Breast epithelium (tissue), 4 donors: ENCODE measurements at places on chromosomes 2 and 18. TPM values are rescaled to one million over a fixed set of nuclear protein-coding genes. Genes with fewer than 3 reads are reported as not detected.

GRCh38 chr2:129695496-129695895 lies 284.0 kb upstream of the RAB6C start:
- DNase-seq: no peak

DNA sequence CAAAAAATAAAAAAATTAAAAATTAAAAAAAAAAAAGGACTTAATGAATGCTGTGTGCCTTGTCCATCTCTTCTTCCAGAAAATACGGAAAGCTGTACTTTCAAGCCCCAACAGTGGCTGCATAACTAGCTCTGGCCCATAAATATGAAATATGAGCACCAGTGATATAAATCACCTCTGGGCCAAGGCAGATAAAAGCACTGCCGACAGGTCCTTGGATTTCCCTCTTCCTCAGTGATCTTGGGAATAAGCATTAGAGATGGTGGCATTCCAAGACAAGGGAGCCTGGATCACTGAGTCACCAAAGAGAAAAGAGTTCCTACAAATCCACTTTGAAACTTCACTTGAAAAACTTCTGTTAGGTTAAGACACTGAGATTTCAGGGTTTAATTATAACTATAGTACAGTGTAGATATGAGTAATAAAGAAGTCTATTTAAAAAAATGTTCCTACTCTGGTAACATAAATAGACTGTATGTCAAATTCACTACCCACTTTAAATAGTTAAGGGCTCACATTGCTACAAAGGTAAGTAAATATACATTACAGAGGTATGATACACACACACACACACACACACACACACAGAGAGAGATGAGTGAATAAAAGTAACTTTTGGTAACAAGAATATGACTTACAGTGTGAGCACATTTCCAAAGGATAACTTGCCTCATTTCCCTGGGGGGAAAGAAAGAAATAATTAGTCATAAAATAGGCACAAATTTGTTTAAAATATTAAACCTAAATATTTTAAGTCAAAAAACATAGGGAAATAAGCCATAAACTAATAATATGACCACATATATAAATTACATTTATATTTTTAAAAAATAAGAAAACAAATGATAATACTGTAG lies 35.6 kb downstream of the PPP3R1 start:
- DNase-seq: no peak

DNA sequence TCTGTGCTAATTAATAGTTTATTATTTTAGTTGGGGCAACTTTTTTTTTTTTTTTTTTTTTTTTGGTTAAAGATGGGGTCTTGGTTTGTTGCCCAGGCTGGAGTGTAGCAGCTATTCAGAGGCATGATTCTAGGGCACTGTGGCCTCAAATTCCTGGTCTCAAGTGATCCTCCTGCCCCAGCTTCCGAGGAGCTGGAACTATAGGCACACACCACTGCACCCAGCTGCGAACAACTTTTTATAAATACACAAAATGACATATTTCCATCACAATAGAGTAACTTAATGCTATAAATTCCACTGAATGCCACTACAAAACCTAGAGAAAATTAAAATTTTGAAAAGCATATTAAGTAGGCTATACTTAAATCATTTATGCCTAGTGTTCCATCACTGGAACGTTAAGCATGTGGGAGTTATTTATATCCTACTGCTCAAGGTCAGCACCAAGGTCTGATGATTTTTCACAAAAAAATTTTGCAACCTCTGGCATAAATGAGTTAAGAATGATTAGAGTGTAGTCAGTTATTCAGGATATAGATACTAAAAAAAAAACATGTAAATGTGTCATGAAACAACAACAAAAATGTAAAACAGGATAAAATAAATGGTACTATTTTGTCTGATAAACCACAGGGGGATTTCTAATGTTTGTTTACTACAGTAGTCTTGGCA lies 46.8 kb downstream of the GFPT1 start:
- no peak for DNase-seq

GRCh38 chr2:239184968-239185903 lies 215.6 kb downstream of the HDAC4 start:
- DNase-seq: peak; percentile 40

GRCh38 chr18:21109936-21110712 lies 1.5 kb downstream of the ROCK1 start:
- DNase-seq: no peak

DNA sequence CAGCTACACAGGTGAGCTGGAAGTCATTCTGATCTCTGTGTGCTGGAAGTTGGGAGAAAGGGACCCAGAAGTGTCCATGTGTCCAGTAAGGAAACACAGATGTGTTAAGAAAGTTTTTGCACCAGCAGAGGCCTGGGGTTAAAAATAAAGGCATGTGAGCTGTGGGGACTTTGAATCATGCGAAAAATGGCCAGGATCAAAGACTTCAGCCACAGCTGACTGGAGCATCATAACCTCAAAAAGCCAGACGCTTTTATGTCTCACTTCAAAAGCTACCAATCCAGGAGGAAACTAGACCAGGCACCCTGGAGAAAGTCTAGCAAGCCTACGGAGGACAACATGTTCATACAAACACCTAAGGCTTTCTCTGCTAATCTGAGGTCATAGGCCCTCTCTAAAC lies 503.6 kb upstream of the REG3G start:
- no peak for DNase-seq

DNA sequence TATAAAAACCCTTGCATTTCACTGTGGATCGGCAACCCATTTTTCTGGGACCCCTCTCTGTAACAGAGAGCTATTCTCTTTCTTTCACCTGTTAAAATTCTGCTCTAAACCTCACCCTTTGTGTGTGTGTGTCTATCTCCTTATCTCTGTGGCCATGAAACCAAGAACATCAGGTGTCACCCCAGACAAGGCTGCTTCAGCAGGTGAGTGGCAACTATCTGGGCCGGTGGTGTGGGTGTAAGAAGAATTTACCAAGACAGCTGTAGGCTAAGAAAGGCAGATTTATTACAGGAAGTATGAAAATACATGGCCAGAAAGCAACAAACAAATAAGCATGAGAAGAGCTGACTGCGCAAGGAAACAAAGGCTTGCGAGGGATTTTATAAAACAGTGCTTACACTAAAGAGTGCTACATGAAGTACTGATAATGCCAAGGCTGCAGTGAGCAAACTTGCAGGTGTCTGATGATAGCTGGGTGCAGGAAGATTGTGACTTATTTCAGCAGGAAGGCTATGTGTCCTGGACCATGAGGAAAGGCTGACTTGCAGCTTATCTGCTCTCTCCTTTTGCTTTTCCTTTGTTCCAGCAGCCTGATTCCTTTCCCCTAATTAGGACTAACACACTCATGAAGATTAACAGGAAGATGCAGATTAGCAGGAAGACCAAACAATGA lies 421.1 kb downstream of the PTH2R start:
- no peak for DNase-seq

DNA sequence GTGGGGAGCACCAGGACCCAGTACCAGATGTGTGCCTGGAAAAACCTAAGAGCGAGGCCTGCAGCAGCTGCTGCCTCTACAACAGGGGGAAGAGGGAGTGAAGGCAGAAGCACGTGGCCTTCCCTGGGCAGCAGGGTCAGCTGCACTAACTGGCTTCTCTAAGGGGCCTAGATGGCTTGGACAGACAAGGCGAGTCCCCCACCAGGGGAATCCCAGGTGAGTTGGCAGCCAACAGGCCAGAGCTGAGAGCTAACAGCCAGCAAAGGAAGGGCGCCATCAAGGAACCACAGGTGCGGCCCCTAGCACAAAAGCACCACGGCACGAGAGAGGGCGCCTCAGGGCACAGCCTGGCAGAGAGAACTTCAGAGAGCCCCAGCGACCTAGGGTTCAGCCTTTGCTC lies 19.8 kb upstream of the MAL start:
- DNase-seq: no peak

- DNase-seq: no peak
Measured at GRCh38 chr18:48394176-48394575, 15.0 kb downstream of the ZBTB7C start.

DNA sequence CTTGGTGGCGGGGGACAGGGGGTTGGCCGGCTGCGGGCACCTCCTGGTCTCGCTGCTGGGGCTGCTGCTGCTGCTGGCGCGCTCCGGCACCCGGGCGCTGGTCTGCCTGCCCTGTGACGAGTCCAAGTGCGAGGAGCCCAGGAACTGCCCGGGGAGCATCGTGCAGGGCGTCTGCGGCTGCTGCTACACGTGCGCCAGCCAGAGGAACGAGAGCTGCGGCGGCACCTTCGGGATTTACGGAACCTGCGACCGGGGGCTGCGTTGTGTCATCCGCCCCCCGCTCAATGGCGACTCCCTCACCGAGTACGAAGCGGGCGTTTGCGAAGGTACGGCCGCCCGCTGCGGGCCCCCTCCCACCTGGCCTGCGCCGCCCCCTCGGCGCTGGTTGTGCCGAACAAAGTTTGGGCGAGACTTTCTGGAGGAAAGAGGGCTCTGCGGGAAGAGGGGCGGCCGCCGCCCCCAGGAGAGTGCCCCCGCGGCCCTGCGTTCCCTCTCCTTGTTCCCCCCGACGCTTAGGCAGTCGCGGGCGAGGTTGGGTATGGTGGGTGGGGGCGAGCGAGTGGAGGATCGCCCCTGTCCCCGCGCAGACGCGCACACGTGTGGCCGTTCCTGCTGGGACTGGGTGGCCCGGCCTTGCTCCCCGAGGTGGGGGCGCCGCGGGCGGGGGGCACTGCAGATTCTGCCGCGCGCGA lies 866 bp downstream of the CRIM1 start:
- DNase-seq: peak; percentile 51

DNA sequence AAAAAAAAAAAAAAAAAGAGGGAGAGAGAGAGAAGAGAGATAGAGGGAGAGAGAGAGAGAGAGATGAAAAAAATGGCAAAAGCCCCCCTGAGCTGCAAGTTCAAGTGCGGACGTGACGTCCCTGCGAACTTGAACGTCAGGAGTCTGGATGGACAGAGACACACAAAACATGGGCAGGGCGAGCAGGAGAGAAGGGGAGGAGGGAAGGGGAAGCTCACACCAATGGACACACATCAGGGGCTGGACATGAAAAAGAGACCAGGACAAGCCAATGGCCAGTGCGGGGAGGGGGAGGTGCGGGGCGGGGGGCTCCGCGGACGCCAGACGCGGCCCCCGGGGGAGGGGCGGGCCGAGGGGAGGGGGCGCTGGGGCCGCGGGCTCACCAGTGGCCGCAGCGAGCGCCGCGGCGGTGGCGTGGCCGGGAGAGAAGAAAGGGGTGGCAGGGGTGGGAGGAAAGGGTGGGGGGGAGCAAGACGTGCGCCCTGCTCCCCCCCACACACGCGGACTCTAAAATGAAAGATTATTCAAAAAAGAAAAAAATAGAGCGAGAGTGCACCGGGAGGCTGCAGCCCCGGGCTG lies at the start of gene BCL11A:
TSS of gene BCL11A (minus strand) at position 160 of the 579 bp plus-strand sequence. CDS start 384 bp downstream, outside the sequence.
- DNase-seq: no peak

DNA sequence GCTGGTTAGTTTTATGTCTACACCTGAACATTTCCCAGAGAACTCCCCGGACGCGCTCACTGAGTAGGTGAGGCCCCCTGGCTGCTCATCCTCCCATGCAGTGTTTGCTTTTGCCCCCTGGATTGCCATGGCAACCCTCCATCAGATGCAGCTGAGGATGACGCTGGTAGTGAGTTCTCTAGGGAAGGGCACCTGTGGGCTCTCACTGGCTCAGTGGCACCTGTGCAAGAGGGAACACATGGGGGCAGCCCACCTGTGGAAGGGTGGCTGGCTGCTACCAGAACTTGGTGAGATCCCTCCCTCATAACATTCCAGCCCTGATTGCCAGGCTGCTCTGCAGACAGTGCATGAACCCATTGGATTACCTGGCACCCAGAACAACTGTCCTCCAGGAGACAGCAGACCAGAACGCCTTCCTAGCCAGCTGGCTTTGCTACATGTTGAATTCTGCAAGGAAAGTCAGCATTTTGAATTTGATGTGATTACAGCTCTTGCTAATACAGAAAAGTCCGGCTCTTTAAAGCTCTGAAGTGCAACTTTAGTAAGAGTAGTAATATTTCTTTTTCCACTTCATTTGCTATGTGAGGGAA lies 21.7 kb downstream of the COA5 start:
- no peak for DNase-seq

DNA sequence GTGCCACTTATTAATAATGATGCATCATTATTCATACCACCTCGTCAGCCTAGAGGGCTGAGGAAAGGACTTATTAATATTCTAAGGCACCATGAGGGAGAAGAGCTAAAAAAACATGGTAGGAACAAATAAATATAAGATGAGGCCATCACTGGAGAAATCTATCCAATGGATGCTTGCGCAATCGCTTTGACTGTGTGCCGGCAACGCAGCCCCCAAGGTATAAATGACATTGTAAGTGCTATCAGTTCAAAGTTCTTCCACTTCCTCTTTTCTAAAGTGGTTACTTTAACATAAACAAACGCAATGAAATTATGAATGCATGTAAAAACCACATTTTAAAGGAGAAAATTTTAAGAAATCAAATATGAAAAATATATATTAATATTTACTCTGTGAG lies 164.6 kb downstream of the EIPR1 start:
- no peak for DNase-seq

- DNase-seq: no peak
Measured at GRCh38 chr2:133333181-133333580, 235.1 kb downstream of the NCKAP5 start.

DNA sequence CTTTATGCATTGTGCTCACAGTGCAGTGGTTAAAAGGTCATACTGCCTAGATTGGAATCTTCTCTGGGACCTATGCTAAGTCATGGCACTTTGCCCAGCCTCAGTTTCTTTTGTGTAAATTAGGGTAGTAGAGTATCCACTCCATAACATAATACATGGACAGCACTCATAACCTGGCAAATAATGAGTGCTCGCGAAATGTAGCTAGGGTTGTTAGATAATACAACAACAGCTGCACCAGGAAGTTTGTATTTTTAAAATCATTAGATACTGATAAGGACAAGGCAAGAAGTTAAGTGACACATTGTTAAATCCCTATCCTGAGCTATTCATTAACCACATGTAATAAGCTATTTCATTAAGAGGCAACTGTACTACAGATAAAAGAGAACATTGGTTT lies 13.8 kb upstream of the PLA2R1 start:
- no peak for DNase-seq

GRCh38 chr18:58208207-58208932 lies 164.3 kb downstream of the NEDD4L start:
- no peak for DNase-seq

DNA sequence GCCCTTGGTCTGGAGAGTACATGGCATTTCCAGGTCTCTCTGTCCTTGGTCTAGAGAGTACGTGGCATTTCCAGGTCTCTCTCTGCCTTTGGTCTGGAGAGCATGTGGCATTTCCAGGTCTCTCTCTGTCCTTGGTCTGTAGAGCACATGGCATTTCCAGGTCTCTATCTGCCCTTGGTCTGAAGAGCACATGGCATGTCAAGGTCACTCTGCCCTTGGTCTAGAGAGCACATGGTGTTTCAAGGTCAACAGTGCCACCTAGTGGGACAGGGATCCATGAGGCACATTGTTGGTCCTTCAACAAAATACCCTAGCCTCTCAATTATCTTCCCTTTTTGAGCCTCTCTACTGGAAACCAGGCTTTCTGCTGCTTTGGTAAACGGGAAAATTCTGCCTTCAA lies 250.2 kb downstream of the OTX1 start:
- DNase-seq: no peak

Gene ALPP
- total RNA-seq: not detected

Gene PRKAG3
- total RNA-seq: not detected

Gene ANKRD36B
- total RNA-seq: 168 TPM

Gene AQP12A
- total RNA-seq: not detected

Gene RTP5
- total RNA-seq: 0.15 TPM

Gene LBH
- 153 TPM for total RNA-seq

Gene GNAL
- total RNA-seq: 6.6 TPM

Gene ITM2C
- total RNA-seq: 46.2 TPM

Gene SEPTIN2
- total RNA-seq: 321 TPM
